Breast epithelium (tissue), 4 donors: ENCODE measurements at places on chromosomes 7 and 10.

DNA sequence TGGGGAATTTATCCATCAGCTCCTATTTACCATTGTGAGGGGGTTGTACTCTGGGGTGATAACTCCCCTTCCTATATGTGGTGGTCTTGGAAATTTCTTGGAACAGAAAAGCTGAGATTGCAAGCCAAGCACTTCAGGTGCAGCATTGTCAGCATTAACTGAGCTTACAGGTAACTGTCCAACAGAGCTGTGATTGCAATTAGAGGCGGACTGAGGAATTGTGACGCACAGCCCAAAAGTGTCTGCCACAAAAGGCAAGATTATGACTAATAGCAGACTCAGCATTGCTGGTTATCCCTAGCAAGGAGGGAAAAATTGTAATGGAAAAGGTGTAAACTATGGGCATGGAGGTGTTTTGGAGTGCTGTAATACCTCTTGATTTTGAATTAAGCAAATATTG is 126.1 kb upstream of the AGR3 start:
- no peak for DNase-seq

DNA sequence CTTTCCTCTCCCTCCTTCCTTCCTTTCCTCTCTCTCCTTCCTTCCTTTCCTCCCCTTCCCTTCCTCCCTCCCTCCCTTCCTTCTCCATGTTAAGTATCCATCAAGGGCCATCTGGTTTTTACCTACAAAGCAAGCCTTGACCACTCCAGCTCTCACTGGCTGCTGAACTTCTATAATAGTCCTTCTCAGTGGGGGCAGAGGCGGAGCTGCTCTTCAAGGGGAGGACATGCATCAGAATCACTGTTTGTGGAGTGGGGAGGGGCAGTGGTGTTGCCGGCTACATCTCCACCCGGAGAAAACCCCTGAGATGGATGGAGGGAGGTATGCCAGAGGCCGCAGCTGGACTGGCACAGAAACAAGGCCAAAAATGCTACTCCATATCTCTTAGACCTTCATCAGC is 25.9 kb downstream of the LAMB1 start:
- no peak for DNase-seq

- DNase-seq, result no peak
Observed at GRCh38 chr10:114605155-114605797, 52.8 kb downstream of the ABLIM1 start.

DNA sequence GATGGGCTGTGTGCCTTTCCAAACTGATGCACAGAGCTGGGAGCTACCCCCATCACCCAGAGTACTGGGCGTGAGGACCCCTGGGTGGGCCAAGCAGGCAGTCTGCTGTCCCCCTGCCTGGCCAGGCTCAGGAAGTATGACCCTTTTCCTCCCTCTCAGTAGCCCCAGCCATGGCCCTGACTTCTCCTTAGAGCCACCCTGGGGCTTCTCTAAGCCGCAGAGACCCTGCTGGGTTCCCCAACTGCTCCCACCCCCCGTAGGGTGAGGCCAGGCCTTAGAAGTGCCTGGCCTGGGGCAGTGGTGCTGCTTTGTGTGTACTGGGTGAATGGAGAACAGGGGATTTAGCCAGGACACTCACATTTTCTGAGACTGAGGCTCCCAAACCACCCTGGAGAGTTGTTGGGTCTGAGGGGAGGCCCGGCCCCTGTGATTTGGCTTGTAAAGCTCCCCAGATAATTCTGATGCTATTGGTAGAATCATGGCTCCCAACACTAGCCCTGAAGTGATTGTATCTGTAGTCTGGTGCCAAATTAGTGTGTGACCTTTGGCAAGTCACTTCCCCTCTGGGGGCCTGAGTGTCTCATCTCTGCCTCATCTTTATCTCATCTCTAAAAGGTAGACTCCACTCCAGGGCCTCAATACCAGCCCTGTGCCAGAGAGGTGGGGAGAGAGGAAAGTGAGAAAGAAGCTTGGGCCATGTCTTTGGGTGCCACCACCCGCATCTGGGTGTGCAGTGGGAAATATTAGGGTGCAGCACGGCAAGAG is 99.7 kb upstream of the PPIF start:
- no peak for DNase-seq

- no peak for DNase-seq
Observed at GRCh38 chr7:143429770-143430698, 13.2 kb upstream of the TAS2R60 start.

GRCh38 chr7:77415823-77416620 is at the start of gene GSAP:
TSS of gene GSAP (minus strand) at chr7:77416349. CDS start at chr7:77416321, 28 bp downstream.
- DNase-seq, result peak; percentile 24

DNA sequence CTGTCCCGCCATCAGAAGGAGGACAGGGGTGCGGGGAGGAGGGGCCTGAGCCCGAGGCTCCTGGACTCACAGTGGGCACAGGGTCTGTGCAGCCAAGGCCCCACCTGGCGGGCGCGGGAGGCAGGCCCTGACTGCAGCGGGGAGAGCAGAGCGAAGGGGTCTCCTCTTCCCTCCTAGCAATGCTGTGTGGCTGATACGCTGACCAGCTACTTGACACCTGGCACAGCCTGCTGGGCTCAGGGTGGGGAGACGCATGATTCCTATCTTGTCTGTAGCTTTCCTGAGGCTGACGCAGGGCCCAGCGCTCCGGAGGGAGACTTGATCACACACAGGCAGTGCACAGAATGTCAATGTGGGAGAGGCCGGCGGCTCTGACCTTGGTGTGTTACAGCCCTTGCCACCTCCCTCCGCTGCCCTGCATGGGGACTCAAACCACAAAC is 174.9 kb downstream of the ELFN1 start:
- DNase-seq, result no peak

GRCh38 chr7:135334830-135335543 is 101.3 kb downstream of the STRA8 start:
- no peak for DNase-seq

GRCh38 chr7:107638594-107638993 is 22.0 kb upstream of the SLC26A4 start:
- no peak for DNase-seq

DNA sequence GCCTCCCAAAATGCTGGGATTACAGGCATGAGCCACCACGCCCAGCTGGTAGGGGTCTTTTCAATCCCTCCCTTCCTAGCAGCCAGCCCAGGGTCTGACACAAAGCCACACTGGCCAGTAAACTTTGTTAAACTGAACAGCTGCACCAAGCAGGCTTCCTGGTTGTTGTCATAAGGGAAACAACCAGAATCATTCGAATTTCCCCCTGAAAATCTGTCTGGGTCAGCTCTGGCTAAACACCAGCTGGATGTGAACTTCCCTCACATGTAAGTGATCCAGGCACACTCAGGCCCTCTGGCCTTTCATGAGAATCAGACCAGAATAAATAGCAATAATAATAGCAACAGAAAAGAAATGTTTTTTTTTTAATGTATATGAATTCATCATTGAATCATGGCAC is 7.4 kb downstream of the IMPDH1 start:
- DNase-seq, result no peak
